ENCODE measurements at places on chromosomes 5 and 9. TPM values are rescaled to one million over a fixed set of nuclear protein-coding genes. Genes with fewer than 3 reads are reported as not detected.

- no peak for DNase-seq
Observed at GRCh38 chr5:110027527-110028322, 338.0 kb downstream of the MAN2A1 start.

DNA sequence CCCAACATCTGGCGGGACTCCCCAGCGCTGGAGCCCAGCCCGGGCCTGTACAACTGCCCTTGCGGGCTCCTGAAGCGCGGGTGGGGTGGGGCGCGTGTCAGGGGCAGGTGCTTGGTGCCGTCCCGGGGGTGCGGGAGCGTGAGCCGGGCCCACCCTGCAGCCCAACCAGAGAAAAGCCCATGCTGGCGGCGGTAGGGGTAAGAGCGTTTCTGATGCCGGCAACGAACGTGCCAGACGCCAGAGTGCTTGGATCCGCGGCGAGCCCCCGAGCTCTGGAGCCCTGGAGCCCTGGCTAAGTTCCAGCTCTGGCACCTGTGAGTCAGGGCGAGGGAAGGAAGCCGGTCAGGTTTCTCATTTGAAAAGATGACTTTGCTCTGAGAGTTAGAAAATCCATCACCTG lies 58.0 kb downstream of the ZNF510 start:
- no peak for DNase-seq

PTGS1 gene
- 8.2 TPM for total RNA-seq

IFNA13 gene
- 0.66 TPM for total RNA-seq

DNA sequence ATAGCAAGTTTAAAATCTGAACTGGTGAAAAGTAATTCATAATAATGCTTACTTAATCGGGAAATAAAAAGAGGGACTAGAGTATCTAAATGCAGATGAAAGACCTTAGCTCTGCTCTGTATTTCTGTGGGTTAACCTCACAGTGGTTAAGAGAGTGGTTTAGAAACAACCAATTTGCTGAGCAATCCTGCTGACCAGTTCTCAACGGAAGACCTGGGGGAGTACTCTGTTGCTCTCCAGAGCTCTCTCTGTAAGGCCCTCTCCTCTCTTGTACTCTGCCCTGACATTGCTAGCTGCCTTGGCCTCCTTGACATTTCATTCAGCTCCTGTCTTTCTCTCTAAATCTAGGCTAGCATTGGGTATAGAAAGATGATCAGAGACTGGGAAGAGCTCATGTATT lies 1186.6 kb upstream of the SEMA6A start:
- no peak for DNase-seq

IL4 gene
- not detected for total RNA-seq

IFNK gene
- not detected for total RNA-seq

- no peak for DNase-seq
Observed at GRCh38 chr9:20507431-20507830, 114.9 kb downstream of the MLLT3 start.

- DNase-seq = peak; percentile 58
Observed at GRCh38 chr9:107488375-107489143, 1.0 kb downstream of the KLF4 start.

GRCh38 chr9:90460220-90460619 lies 182.4 kb downstream of the DIRAS2 start:
- no peak for DNase-seq

GRCh38 chr5:81949462-81949861 lies 22.4 kb upstream of the ATG10 start:
- DNase-seq = no peak

DNA sequence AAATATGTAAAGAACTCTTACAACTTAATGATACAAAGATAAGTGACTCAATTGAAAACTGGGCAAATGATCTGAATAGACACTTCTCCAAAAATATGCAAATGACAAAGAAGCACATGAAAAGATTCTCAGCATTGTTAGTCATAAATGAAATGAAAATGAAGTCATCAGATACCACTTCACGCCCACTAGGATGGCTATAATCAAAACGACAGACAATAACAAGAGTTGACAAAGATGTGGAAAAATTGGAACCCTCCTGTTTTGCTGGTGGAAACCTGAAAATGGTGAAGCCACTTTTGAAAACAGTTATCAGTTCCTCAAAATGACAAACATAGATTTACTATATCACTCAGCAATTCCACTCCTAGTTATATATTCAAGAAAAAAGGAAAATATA lies 7.9 kb upstream of the SYK start:
- no peak for DNase-seq

- no peak for DNase-seq
Observed at GRCh38 chr5:71533615-71534014, 53.5 kb upstream of the MCCC2 start.

DNA sequence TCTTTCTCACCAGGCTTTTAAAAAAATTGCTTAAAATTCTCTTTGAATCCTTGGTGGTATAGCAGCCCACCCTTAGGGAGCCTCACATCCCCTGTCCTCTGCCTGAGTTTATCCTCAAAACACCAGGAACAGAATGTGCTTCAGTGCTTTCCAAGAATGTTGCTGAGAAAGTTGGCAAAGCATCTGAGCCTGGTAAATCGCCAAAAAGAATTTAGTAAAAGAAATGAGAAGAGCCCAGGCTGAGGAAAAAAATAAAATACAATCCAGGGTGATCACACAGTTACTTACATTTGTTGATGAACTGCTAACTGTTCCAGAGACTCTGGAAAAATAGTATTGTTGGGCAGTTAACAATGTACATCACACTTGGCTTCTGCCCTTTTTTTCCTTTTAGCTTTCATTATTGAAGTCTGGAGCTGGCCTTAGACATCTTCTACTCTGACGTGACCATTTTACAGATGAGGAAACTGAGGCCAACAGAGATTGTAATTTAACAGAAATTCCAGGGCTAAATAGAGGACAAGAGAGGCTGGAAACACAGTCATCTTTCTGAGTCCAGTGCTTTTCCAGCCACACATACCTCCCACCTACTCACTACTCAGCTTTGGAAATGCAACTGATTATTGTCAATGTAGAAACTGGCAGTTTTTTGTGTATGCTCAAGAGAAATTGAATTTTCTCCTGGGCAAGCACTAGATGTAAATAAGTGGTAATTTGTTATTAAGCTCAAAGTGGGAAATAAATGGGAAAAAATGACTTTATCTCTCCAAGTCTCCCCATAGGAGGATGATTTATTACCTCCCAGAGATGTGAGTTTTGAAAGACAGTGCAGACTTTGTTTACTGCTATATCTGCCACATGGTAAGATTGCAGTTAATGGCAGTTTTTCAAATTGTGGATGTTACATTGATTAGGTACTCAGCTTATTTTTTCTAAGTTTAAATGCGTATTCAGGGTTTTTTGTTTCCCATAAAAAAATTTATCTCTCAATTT lies 86.7 kb upstream of the ALDH1A1 start:
- no peak for DNase-seq

ARL14EPL gene
- total RNA-seq = 0.25 TPM

DNA sequence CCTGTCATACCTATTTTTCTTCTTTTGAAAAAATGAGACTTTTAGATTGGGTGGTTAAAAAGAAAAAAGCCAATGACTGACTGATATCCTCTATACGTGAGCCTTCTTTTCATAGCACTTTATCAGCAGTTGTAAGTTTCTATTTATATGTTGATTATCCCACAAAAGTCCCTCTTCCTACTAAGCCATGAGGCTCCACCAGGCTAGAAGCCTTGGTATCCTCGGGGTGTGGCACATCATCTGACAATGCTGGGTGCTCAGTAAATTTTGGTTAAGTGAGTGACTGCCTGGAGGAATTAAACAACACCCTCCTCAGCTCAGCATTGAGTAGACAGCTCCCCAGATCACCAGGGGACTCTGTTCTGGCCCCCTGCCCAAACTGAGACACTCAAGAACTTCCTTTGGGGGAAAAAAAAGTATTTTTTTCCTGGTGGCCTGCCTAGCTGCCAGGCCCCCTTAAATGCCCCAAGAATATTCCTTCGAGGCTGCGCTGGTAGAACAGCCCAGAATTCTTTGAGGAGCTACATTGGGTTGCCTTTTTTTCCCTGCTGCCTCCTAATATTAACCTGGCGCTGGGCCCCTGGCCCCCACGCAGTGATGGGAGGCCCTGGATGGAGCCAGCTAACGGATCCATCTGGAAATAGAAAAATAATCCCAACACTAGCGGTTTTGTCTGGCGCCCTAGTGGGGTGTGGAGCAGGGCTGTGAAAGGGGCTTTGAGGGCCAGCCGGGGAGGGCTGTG lies 23.4 kb upstream of the COL27A1 start:
- DNase-seq = no peak

KCNIP1 gene
- total RNA-seq = 2.3 TPM

DNA sequence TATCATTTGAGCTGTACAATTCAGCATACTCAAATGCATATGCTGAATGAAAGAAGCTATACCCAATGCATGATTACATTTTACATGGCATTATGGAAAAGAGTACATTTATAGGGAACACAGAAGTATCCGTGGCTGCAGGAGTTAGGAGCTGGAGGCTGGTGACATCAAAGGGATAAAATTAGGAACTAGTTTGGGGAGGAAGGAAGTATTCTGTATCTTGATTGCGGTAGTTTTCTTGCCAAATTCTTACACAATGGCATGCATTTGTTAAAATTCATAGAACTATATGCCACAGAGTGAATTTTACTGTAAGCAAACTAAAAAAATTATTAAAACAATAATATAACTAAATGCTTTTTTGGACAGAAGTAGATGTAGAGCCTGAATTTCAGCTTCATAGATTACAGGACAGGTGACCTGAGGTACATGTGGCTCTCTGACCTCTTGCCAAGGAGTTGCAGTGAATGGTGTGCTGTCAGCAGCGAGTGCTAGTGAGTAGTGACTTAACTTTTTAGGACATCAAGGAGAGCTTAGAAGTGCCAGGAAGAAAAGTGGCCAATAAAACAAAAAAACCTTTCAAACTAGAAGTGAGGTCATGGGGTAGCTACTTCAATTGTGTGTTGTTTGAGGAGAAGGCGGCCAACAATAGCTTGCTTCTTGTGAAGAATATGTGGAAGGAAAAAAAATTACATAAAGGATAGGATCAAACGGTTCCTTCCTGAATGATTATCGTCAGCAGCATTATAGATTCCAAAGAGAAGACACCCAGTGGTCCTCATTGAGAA lies 514.9 kb upstream of the CLINT1 start:
- no peak for DNase-seq

CNTNAP3 gene
- 1.3 TPM for total RNA-seq

DNA sequence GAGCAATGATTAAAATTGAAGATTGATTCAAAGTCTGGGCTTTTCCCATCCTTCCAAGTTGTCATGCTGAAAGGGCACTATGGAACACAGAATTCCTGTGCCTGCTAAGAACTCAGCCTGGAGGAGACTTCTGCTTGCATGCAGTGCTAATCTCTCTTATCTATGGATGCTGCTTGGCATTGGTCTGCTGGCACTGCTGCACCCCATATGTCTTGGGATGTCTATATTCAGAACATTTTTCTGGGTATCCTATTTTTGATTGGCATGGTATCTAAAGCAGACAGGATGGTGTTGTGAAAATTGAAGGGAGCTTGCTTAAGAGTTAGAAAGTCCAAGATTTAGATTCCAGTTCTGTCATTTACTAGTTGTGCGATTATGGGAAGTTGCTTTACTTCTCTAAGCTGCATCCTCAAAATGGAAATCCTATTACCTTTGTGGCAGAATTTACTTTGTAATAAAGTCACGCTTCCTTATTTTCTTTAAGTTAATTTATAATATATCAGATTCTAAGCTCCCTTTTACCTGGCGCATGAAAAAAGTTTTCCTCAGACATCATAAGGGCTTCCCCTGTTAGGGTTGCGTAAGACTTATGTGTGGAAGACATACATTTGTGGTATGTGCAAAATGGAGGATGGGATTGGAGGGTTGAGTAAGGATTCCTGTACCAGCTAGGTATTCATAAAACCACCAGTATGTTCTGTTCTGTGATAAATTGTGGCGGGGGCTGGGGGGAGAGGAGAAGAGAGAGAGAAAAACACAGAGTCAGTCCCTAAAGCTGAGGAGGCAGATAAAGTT lies 254.0 kb downstream of the DMAC1 start:
- no peak for DNase-seq

DNA sequence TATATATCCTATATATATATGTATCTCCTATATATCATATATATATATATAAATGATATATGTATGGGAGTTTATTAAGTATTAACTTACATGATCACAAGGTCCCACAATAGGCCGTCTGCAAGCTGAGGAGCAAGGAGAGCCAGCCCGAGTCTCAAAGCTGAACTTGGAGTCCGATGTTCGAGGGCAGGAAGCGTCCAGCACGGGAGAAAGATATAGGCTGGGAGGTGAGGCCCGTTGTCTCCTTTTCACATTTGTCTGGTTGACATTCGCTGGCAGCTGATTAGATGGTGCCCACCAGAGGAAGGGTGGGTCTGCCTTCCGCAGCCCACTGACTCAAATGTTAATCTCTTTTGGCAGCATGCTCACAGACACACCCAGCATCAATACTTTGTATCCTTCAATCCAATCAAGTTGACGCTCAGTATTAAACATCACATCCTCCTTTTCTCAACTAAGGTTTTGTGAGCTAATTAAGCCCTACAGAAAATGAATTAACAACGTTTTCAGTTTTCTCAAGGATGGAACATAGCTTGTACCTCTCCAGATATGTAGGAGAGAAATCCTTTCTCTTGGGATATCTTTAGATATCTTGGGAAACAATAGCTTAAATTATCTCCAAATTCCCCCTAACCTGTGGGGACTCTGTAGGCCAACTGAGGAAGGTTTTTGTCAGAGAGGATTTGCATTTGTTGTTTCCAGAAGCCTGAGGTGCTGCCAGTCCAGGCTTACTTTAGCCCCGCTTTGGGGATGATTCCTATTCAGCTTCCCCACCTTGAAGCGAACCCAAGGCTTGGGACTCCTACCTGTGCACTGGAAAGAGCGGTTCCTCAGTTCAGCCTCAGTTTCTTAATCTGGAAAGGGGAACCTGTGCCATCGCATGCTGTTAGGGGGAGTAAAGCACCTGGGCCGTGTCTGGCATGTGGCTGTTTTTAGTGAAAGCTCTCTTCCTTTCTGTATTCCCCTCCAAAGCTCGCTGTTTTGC lies 163.2 kb downstream of the CACNA1B start:
- DNase-seq = no peak

DNA sequence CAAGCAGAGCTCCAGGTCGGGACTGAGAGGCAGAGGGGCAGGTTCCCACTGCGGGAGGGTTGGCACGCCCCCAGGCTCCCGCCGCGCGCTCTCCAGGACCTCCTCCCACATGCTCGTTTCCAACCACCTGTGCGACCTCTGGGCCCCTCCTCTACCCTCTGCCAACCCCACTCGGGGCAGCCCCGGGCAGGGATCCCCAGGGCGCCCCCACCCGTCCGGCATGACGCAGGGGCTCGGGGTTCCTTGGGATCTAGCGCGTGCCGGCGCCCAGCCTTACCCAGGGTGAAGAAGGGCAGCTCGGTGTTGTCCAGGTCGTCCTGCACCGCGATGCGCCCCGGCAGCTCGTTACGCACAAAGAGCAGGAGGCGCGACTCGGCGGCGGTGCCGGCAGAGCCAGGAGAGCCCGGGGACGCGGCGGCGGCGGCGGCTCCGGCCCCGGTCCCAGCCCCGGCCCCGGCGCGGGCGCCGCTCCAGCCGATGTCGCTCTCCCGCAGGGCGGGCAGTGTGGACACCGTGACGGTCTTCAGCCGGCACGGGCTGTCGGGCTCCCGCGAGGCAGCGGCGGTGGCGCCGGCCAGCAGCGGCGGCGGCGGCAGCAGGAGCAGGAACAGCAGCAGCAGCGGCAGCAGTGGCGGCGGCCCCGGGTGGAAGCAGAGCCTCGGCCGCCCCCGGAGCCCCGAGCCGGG lies 494 bp downstream of the ASTN2 start:
- DNase-seq = no peak

- no peak for DNase-seq
Observed at GRCh38 chr5:87872986-87873385, 395.7 kb downstream of the TMEM161B start.

Measured in mesothelial cell of epicardium (in vitro differentiated cells).